ENCODE measurements at places on chromosomes 11 and 22.

DNA sequence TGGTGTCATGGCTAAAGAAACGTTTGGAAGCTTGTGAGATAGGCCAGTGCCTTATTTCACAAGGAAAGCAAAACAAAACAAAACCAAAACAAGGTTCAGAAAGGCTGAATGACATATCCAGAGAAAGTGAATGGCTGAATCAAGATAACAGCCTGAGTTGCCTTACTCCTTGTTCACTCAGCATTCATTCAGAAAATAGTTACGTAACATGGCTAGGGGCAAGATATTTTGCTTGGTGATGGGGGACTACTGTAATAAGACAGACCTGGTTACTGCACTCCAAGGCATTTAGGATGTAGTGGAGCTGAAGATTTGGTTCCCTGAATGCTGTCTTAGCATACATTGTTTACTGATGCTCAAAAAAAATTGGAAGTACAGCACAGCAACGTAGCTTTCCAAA lies 47.7 kb downstream of the C11orf91 start:
- no peak for DNase-seq

DNA sequence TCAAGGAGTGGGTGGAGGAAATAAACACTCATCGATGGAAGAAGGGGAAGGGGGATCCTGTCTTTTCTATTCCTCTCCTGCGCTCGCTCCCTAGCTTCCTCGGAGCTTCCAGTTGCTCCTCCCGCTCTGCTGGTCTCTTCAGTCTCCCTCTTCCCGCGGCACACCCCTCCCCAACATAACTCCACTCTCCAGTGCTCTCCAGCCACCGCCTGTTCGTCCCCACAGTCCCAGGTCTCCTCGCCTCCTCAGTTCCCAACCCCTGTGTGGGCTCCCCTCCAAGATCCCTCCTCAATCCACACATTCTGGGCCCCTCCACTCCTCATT lies 438 bp downstream of the ZW10 start:
- no peak for DNase-seq

- no peak for DNase-seq
Observed at GRCh38 chr11:8810540-8811301, 100.3 kb upstream of the AKIP1 start.

DNA sequence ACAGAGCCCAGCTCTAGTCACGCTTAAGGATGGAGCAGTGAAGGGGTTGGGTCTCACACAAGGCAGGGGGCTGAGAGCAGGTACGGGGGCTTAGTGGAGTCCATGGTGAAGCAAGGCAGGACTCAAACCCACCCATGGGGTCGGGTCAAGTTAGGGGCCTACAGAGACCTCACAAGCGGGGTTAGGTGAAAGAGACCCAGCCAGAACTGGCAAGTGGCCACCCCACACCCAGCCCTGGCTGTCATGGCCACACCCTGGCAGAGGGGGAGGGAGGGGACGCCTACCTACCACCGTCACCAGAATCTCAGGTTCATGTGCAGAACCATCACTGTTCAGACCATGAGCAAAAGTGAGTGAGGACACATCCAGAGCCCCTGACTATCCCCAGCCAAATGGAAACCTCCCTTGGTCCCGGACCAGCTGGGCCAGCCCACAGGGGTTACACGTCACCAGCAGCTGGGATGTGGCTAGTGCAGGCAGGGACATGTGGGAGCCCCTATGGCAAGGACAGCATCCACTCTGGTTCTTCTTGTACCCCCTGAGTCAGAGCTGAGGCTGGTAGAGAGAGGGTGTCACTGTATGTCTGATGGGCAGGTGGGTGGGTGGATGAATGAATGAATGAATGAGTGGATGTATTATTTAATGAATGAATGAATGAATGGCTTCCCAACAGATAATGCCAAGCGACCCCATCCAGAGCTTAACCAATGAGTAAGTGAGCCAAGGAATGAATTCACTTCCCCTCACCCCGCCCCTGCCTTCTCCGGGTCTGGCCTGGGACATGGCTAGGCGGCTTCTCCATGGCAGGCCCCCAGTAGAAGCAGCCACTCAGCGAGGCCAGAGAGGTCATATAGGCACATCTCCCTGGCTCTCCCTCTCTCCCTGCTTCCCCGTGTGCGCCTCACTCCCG lies 681.6 kb downstream of the TBC1D22A start:
- no peak for DNase-seq

GRCh38 chr22:16932577-16932976 lies 75.4 kb downstream of the GAB4 start:
- DNase-seq = no peak

DNA sequence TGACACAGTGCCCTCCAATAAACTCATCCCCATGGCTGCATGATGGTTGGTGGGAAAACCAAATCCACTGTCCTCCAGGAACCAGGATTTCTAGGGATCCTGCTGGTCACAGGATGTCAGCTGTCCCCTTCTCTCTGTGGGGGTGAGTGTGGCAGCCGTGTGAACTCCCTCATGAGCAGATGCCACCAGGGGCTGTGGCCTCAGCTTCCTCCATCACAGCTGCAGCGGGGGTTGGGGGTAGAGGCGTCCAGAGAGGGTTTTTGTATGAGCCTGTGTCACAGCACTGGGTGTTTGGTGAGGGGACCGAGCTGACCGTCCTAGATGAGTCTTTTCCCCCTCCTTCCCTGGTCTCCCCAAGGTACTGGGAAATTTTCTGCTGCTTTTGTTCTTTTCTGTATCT lies 26.4 kb downstream of the IGLL5 start:
- DNase-seq = no peak

GRCh38 chr22:36773935-36774334 lies 2.0 kb downstream of the IFT27 start:
- DNase-seq = no peak

All from GM18507 (cell line).